ENCODE measurements at places on chromosomes 4 and X. TPM values are rescaled to one million over a fixed set of nuclear protein-coding genes. Genes with fewer than 3 reads are reported as not detected.

RASSF6 gene
- not detected for total RNA-seq

DNA sequence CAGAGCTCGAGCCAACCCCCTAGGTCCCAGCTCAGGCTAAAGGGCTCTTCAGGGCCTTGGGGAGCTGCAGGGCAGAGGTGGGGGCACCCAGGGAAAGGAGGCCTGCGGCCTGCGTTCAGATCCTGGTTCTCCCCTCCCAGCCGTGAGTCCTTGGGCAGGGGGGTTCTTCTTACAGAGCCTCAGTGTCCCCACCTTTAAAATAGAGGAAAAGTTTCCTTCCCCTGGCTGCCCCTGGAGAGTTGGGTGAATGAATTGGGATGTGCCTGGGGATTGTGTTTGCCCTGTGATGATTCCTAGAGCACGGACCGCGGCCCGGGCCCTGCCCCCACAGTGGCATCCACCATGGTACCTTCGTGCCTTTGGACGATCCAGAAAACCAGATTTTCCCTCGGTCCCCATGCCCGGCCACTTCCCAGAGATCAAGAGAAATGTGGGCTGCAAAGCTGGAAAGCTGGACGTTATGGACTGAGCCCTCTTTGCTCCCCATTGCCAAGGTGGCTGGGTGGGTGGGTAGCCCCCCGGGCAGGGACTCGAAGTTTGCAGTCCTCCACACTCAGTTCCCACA lies 11.4 kb downstream of the HTRA3 start:
- DNase-seq: no peak

DNA sequence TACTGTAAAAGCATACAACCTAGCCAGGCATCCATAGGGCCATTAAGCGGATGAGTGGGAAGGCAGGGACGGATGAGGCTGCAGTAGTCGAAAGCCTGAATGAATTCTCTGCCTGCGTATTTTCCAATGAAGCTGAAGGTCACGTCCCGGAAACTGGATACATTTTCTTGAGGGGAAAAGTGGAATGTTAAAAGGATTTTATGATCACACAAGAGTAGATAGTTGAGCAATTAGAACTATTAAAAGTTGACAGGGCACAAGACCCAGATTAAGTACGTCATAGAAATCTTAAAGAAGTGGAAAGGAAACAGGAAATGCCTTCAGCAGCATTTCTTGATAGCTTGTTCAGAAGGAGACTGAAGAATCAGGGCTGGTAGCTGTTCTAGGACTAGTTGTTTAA lies 98.3 kb upstream of the CXXC4 start:
- no peak for DNase-seq

- DNase-seq: no peak
Observed at GRCh38 chr4:10040049-10040892, 19.0 kb upstream of the SLC2A9 start.

- no peak for DNase-seq
Observed at GRCh38 chr4:25358515-25359275, 18.4 kb upstream of the ANAPC4 start.

TMPRSS11A gene
- total RNA-seq: not detected

BEND4 gene
- total RNA-seq: 0.77 TPM

DNA sequence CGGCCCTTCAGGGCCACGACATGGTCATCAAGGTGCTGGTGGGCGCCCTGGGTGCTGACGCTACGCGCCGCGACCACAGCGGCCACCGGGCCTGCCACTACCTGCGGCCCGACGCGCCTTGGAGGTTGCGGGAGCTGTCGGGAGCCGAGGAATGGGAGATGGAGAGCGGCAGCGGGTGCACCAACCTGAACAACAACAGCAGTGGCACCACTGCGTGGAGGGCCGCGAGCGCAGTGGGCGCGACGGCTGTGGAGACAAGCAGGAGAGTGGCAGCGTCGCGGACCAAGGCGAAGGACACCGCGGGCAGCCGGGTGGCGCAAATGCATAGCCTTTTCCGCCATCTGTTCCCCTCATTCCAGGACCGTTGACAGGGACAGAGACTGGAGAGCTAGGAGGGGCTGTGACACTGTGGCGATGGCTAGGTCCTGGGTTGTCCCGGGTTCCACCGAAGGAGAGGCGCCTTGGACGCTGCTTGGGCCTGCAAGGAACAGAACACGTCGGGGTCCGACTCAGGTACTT lies 919 bp downstream of the SOWAHD start:
- DNase-seq: no peak

DNA sequence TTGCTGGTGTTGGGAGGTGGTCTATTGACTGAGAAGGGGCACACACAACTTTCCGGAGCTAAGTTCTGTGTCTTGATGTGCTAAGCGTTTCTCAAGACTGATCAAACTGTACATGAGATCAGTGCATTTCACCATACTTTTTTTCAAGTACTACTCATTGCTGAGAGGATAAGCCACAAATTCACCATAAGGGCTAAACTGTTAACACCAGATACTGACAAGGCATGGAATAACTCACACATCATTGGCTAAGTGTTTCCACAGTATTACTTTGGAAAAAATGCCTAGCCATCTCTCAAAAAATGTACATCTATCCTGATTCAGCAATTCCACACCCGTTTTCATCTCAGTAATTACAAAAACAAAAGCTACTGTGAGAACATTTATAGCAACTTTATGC lies 13.0 kb downstream of the RBMX start:
- DNase-seq: no peak

DNA sequence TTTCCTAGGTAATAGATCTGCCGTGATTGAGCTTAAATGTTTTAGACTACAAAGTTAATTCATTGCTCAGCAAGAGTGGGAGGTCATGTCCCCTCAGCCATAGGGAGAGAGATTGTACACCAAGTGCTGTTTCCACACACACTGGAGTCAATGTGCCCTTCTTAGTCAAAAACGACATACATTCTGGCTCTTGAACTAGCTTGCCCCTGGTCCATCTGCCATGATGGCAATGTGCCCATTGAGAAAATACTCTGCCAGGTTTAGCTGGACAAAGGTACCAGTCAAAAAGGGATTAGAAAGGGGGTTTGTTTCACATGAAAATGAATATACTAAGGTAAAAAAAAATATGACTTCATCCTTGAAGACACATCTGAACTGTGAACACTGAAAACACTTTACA lies 377.1 kb upstream of the ADGRL3 start:
- DNase-seq: no peak

DNA sequence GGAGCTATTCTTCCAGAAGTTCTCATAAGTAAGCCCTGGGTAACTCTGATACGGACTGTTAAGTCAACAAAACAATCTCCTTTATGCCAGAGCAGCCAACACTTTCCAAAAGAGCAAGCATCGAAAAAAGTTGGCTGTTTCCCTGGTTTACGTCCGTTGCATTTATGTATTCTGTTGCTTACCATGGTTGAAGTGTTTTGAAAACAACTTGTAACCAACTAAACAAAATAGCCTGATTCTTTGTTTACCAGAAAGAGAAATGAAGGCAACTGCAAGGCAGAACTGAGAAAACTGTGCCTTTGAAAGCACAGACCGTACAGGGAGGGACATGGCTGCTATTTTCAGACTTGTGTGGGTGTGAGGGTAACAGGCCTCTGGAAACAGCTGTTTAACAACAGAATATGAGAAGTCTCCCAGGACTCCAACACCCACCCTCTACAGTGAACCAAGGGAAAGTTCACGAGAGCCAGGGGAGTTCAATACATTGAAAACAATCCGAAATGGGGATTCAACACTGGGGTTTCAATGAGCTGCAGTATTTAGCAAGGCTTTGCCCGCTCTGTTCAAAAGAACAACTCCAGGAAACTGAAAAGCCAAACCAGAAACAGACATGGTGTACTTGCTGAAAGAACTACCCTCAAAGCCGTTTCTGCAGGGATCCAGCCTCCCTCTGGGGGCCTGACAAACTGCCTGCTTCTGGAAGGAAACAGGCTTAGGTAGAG lies 95.8 kb upstream of the EGFL6 start:
- no peak for DNase-seq

DNA sequence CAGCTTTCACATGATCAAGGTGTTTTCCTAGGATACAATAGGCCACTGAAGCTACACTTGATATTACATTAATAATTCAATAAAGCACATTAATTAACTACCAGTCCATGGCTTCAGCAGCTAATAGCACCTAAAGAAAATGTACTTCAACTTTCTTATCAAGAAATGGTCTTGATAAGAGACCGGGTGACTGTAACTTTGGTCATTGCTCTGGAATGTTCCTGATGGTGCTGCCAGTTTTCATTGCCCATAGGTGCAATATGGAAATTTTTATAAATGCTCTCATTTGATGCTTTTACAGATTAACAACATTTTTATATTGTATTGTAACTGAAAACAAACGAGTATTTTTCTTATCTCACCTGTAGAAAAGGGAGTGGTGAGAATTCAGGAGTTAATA lies 165.4 kb downstream of the SHROOM3 start:
- no peak for DNase-seq

GRCh38 chr4:82429728-82430192 lies 502 bp downstream of the HNRNPDL start:
- DNase-seq: no peak

GRCh38 chr4:106303548-106304281 lies 12.3 kb downstream of the TBCK start:
- DNase-seq: no peak

CRLF2 gene
- 0.71 TPM for total RNA-seq

- no peak for DNase-seq
Observed at GRCh38 chr4:106650701-106651100, 282.1 kb upstream of the GIMD1 start.

- DNase-seq: no peak
Observed at GRCh38 chr4:3777033-3777390, 10.8 kb downstream of the ADRA2C start.

- DNase-seq: no peak
Observed at GRCh38 chr4:85773372-85773771, 298.4 kb downstream of the ARHGAP24 start.

Measured in activated naive CD8-positive, alpha-beta T cell treated with anti-CD3 and anti-CD28 coated beads, Interleukin-2, amount 10 ng/mL, durations not matched to agents 7 days and 5 days (primary cell).